Kasumi-1 (cell line): ENCODE measurements at places on chromosomes 16 and 17.
A peak's percentile ranks its signal among the peaks of the same experiment; 100 is the strongest.

GRCh38 chr17:29927546-29927945 is 2.5 kb downstream of the SSH2 start:
- no peak for DNase-seq

- DNase-seq = no peak
These were observed 27.2 kb downstream of the MAP2K4 start for GRCh38 chr17:12047681-12048376.

- no peak for DNase-seq
These were observed 5.0 kb downstream of the SLX4 start for GRCh38 chr16:3606441-3606840.

DNA sequence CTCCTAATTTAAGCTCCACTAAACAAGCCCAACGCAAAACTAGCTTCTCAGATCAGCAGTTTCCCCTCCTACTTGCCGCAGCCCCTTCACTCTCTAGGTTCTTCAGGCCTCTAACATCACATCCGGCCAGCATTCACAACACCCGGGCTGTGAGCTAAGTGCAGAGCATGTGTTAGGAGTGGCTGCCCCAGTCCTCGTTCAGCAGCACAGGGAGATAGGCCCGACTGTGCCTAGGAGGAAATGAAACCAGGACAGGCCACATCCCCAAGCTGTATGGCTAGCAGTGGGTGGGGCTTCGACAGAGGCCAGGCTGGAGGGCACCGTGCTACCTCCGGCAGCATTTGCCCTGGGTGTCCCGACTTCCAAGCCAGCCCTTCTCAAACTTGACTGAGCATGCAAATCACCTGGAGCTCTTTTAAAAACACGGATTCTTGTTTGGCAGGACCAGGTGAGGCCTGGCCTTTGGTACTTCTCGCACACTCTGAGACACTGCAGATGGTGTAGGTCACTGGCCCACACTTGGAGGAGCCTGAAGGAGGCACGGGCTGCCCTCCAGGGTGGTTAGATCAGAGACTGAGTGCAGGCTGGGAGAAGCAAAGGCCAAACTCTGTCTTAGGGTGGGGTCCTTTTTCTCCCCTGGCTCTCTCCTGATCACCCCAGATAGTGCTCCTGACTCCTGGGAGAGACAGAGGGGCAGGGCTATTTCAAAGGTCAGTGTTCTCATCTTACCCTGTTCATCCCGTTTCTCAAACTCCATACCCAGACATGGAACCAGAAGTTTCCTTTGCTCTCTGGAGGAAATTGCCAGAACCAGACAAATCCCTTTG is 202.0 kb downstream of the C16orf78 start:
- no peak for DNase-seq

- DNase-seq = no peak
These were observed 101.5 kb downstream of the CLEC16A start for GRCh38 chr16:11045846-11046245.

DNA sequence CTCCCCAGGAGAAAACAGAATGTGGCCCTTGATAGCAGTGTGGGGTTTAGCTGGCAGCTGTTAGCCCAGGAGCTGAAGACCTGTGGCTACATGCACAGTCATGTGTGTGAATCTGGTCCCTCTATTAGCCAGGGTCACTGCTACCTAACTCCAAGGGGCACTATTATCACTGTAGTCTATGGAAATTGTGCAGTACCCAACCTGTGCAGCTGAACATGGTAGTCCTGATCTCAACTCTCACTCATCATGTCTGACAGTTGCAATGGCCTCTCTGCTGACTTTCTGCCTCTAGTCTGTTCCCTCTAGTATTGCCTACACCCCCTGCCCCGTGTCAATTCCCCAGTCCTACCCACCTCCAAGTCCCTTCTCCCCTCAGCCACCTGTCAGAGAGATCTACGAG is 67.4 kb downstream of the RAB11FIP4 start:
- DNase-seq = no peak

DNA sequence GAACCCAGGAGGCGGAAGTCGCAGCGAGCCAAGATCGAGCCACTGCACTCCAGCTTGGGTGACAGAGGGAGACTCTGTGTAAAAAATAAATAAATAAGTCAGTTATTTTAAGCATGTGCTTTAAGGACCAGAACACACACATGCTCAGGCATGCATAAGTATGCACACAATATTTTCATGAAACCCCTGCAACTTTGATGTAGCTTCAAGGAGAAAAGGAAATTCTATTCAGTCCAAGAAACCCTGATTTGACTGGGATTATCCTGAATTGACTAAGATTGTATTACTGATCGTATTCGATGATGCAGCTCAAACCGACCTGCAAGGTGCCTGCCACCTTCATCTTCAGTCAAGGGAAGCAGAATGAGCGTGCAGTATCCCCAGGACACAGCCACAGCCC is 841 bp downstream of the TEKT5 start:
- no peak for DNase-seq

GRCh38 chr16:76748461-76749348 is 442.3 kb upstream of the MON1B start:
- DNase-seq = no peak

- no peak for DNase-seq
These were observed 70.1 kb downstream of the OMG start for GRCh38 chr17:31226950-31227349.

GRCh38 chr17:50289991-50290702 is 15.9 kb downstream of the TMEM92 start:
- peak; percentile 98 for DNase-seq

DNA sequence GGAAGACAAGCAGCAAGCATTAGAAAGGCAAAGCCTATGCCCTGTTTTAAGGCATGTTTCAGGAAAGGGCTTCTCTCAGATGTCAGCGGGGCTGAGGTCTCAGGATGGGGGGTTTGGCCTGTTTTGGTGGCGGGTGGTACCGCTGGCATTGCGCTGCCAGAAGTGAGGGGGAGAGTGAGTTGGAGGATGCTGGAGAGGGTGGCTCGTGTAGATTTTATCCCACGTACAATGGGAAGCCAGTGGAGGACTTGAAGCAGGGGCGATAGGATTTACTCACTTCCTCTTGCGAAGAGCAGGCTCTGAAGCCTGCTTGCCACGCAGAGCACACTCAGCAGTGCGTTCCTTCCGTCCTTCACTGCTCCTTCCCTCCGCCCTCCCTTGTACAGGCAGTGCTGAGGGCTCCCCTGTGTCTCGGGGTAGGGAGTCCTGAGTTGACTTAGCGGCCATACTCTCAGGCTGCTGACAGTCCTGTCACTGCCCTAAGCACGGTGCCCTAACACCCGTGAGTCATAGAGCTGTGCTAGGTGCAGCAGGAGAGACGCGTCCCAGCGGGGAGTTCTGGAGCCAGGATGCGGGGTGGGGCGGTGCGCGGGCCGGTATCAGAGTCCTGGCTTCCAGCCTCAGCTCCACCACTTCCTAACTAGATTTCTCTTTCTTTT is 113.1 kb downstream of the SNX29 start:
- DNase-seq = peak; percentile 36

- DNase-seq = no peak
These were observed 42.8 kb downstream of the METRNL start for GRCh38 chr17:83121921-83122820.

- no peak for DNase-seq
These were observed 40.6 kb upstream of the LITAF start for GRCh38 chr16:11627292-11627663.

- DNase-seq = no peak
These were observed 12.1 kb upstream of the GFOD2 start for GRCh38 chr16:67731071-67731752.

DNA sequence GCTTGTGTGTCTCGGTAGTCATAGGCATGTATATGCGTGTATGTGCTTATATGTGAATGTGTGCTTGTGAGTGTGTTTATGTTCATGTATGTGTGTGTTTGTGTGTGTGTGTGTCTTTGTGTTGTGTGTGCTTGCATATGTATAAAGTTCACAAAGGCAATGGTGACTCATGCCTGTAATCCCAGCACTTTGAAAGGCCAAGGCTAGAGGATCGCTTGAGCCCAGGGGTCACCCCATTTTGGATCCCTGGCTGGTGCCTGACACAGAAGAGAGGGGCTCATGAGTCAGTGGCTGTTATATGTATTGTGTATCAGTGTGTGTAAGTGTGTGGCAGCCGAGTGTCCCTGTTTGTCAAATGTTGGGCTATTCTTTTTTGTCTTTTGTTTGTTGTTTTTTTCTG is 69.3 kb downstream of the ABCC1 start:
- no peak for DNase-seq

DNA sequence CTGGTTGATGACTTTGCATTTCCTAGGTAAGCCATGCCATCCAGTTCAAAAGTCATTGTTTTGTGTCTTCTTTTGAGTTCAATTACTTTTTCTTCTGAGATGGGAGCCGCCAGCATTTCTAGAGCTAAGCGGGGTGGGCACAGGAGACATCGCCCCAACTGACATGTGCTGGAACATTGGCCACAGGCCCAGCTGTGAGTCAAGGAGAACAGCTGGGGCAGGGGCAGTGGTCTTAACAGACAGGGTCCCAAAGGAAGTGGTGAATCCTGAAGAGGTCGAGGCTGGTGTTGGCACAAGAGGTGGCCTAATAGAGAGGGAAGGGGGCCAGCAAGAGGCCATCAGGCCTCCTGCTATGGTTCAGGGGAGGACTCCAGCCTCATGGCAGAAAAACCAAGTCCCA is 17.1 kb downstream of the RAB11FIP4 start:
- no peak for DNase-seq

- DNase-seq = no peak
These were observed 1.4 kb upstream of the KRT19 start for GRCh38 chr17:41529491-41529915.
